ENCODE measurements at places on chromosomes 16 and 17. TPM values are rescaled to one million over a fixed set of nuclear protein-coding genes. Genes with fewer than 3 reads are reported as not detected.

GRCh38 chr17:34979650-34980352, 511 bp upstream of the LIG3 start:
- peak; percentile 6 for DNase-seq

Gene KRTAP4-3
- total RNA-seq: not detected

Gene GCGR
- not detected for total RNA-seq

GRCh38 chr16:27907457-27907972, 156.0 kb downstream of the GSG1L start:
- no peak for DNase-seq

GRCh38 chr16:383326-384051, 1.7 kb upstream of the PGAP6 start:
- DNase-seq: no peak

DNA sequence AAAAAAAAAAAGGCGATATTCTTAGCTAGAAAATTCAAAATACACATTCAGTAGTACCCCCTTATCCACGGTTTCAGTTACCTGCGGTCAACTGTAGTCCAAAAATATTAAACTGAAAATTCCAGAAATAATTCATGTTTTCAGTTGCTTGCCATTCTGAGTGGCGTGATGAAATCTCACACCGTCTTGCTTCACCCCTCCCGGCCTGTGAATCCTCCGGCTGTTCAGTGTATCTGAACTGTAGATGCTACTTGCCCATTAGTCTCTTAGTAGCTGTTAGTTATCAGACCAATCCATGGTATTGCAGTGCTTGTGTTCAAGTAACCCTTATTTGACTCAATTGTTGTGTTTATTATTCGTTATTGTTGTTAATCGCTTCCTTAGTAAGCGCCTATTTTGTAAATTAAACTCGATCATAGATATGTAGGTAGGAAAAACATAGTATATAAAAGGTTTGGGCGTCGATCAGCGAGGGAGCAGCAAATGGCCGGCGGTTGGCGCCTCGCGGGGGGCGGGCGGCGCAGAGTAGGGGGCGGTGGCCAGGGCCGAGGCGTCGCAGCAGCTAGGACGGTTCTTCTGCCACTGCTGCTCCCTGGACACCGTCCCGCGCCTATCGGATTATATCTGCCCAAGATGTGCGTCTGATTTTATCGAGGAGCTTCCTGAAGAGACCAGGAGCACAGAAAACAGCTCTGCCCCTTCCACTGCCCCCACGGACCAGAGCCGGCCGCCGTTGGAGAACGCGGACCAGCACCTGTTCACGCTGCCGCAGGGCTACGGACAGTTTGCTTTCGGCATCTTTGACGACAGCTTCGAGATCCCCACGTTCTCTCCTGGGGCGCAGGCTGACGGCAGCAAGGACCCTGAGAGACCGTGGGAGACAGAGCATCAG, 39.8 kb upstream of the AKAP1 start:
- DNase-seq: no peak

GRCh38 chr17:82437325-82437668, 13.3 kb downstream of the CYBC1 start:
- DNase-seq: no peak

GRCh38 chr17:63533433-63534077, 10.4 kb downstream of the KCNH6 start:
- no peak for DNase-seq

DNA sequence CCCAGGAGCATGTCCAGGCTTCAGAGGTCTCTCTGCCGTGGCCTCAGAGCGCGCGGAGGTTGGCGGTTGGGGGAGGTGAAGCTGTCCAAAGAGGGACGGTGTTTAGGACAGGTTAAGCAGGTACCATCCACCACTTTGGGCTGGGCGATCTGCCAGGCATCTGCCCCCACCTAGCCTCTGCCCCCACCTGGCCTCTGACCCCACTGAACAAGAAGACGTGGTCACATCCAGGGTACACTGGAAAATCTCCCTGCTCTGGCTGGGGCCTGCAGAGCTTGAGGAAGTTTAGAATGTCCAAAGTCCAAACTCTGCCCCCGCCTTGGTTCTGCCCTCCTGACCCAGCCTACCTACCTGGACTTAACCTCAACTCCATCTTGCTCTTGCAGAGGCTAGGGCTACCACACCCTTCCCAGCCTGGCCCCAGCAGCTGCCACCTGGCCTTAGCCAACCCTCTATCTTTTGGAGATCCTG, 1.6 kb downstream of the ITGA3 start:
- no peak for DNase-seq

DNA sequence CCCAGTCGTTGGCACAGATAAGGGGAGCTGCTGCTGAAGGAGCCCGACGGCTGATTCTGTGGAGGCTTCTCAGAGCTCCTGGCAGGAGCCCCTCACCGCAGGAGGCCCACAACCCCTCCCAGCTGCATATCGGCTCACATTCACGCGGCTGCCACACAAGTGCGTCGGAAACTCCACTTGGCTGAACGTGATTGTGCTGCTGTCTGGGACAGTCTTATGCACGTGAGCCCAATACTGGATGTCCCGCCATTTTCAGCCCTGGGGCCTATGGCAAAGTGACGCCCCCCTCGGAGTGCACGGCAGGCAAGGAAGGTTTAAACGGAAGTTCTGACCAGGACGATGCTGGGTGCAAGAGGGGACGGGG, 8.7 kb upstream of the PITPNA start:
- no peak for DNase-seq

- DNase-seq: no peak
Measured at GRCh38 chr17:39151150-39151942, at the start of gene PLXDC1. Gene PLXDC1 (minus strand): TSS chr17:39151637. CDS start chr17:39151437, 200 bp downstream.

Gene GPR179
- not detected for total RNA-seq

GRCh38 chr16:47197536-47198179, 53.9 kb upstream of the NETO2 start:
- peak; percentile 19 for DNase-seq

GRCh38 chr17:73284354-73284753, 22.7 kb upstream of the CPSF4L start:
- DNase-seq: no peak

Gene NAGS
- total RNA-seq: 1.6 TPM

Gene KAT7
- 38.2 TPM for total RNA-seq

Gene FDXR
- total RNA-seq: 48.5 TPM

DNA sequence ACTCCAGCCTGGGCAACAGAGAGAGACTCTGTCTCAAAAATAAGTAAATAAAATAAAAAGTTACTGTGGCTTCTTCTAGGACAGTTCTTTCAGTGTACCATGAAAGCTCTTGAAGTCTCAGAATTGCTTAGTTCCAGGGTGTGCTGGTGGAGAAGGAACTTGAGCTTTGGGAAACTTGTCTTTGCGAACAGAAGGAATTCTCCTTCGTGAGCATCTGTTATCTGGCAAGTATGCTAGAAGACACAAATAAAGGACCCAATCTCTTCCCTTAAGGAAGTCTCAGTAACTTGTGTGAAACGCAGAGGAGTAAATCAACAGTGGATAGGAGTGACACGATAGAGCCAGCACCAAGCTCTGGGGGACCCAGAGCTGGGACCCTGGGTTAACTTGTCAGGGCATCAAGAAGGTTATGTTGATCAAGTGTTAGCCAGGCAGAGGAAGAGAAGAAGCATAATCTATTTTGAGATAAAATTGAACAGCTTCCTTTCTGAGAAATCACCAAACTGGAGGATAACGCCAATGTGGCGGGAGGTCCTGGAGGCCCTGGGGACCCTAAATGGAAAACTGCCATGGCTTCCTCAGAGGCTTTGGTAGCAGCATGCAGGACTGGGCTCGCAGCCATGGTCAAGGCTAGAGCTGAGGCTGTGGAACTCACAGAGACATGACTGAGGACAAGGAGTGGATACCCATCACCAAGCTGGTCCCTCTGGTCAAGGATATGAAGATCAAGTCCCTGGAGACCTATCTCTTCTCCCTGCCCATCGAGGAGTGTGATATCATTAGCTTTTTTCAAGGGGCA, 72.1 kb upstream of the HAS3 start:
- no peak for DNase-seq

DNA sequence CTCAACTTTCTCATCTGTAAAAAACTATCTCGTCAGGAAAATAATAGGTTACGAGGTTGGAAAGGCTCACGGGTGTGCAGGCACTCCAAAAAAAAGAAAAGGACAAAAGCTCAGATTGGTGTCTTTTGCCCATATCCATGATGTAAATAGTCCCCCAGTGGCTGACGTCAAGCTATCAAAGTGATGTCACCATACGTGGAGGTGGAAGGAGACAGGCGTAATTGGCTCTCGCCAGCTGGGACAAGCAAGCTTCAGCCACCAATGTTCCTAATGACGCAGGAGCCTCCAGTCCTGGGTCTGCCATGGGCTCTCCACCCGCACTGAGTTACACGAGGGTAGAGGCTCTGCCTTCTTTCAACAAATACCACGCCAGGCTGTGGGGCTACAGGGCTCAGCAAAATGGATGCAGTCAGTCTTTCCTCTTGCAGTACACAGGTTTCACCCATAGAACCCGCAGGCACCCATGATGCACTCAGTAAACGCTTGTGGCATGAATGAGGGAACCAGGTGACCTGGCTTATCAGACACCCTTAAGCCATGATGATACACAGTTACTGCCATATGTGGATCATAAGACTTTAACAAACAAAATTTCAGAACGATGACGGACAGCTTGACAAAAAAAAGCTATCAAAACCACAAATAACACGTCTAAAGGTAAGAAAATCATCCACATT, 50.5 kb downstream of the COTL1 start:
- DNase-seq: no peak

Gene KRT27
- not detected for total RNA-seq

Gene ABCC12
- not detected for total RNA-seq

- no peak for DNase-seq
Measured at GRCh38 chr16:3092501-3092941, 6.6 kb downstream of the ZSCAN10 start.

Gene HS3ST3A1
- 19.8 TPM for total RNA-seq

DNA sequence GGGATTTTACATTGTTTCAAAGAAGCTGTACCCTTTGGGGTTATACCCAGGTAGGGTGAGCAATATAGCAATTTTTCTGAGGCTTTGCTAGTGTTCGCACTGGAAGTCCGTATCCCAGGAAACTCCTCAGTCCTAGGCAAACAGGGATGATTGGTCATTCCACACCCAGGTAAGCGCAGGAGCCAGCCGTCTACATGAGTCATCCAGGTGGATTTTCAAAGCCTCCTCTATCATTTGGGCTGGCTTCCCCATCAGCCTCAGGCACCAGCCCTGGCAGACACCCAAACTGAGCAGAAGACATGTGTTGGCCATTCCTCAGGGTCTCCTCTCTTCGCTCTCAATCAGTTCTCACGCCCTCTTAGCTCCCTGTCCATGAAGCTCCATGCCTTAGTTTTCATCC, 135.6 kb downstream of the AIPL1 start:
- no peak for DNase-seq

DNA sequence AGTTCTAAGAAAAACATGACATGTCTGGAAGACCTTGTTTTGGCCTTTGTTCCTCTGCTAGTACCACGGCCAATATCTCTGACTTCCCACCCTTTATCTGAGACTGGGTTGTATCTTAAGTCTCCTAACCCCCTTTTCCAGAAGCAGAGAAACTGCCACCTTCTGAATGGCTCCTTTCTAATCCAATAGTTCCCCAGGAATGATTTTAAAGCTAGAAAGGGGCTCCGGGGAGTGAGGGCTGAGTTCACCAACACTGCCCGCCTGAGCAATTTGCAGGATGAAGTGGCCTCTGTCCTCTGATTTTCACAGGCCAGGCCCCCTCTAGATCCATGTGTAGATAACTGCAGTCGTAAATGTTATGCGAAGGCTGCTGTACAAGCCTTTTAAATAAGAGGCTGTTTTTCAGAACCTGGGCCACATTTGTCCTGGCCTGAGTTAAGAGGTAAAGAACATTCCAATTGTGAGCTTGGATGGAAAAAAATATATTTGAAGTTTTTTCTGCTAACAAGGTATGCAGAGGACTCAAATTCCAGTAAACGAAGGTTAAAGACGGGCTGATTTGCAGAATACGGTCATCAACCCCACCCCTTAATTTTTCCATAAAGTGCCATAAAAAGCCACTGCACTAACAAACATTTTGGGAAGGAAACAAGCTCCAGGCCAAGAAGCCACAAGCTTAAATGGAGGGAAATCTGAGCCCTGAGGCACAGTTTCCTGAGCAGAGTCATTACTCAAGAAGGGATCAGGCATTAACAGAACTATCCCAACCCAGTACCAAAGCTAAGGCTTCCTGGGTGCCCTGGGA, 117.0 kb upstream of the MAF start:
- no peak for DNase-seq

Gene SNAI3
- total RNA-seq: 0.19 TPM

- no peak for DNase-seq
Measured at GRCh38 chr17:33642002-33642401, 348.9 kb upstream of the ASIC2 start.

Data from LHCN-M2 (cell line).